CD4-positive, alpha-beta T cell treated with Interferon gamma for 1 hour (primary cell): ENCODE measurements at places on chromosomes 2 and 18.

- DNase-seq: no peak
These were observed 76.7 kb downstream of the GFPT1 start for GRCh38 chr2:69310111-69311023.

DNA sequence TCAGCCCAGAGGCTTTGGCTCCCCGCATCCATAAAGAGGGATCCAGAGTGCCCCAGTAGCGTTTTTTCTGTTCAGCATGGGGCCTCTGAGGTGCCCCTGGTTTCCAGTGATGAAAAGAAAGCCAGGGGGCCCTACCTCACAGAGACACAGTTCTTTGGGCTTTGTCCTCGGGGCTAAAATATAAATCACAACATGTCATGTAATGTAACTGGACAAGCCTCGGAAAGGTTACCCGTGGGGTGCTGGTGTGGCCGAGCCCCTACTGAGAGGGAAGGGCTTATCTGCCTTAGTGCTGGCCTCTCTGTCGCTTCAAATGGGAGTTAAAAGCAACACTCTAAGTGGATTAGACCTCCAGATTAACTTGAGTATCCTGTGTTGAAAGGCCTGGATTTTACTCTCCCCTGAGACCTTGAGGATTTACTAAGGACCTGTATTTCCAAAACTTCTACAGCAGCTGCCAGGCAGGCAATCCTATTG is 251.6 kb upstream of the APCDD1 start:
- no peak for DNase-seq

GRCh38 chr18:79058007-79058406 is 11.2 kb upstream of the ATP9B start:
- DNase-seq: no peak

- peak; percentile 26 for DNase-seq
These were observed 1.9 kb upstream of the MEIS1 start for GRCh38 chr2:66432801-66433694.

- DNase-seq: no peak
These were observed 70.1 kb downstream of the OXER1 start for GRCh38 chr2:42693688-42694479.

- no peak for DNase-seq
These were observed 128.6 kb downstream of the PARD3B start for GRCh38 chr2:204673877-204674276.

- no peak for DNase-seq
These were observed 12.7 kb upstream of the CDH19 start for GRCh38 chr18:66616523-66616983.

DNA sequence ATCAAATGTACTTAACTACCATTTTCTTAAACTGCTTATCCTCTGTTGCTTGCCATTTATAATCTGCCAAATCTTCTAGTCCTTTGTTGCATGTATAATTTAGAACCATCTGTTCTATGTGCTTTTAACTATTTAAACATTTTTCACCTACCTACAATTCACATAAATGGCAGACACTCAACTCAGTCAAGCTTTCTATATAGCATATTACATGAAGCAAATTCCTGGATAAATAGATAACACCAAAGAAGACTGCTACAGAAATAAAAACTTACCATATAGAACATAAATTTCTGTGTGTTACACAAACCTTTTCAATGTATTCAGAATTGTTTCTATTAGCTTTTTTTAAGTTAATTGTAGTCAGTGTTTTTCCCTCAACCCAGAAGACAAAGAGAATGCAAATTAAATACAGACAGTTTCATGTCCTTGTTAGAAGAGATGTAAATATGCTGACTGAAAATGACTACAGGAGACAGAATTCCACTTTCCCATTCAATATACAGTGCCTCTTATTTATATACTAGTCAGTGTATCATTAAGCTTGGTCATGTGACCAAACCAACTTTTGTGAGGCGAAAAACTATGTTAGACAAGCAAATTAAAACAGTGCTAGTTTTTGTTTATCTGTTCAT is 2.6 kb downstream of the BAZ2B start:
- DNase-seq: no peak

- DNase-seq: no peak
These were observed 7.0 kb upstream of the PAX3 start for GRCh38 chr2:222305516-222306392.

DNA sequence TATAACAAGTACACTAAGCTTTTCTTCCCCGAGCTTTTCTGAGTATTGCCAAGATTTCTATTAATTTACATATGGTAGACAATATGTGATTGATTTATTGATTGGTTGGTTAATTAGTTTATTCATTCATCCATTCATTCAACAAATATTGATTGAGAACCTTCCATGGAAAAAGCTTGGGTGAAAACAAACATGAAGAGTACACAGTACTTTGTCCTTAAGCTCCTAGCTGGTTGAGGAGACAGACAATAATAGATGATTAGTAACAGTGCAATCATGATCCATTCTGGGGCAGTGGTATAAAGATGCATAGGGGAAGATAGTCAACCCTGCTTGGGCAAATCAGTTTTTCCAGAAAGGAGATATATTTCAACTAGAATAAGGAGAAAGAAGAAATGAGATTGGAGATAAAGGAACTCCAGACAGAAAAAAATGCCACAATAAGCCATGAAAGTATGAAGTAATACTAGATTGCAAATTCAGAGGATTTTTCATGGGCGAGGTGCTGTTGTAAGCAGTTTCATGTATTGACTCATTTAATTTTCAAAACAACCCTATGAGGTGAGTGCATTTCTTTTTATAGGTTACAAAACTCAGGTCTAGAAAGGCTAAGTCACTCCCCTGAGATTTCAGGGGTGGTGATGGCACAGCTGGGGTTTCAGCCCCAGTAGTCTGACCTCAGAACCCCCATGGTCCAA is 129.5 kb downstream of the RND3 start:
- no peak for DNase-seq

DNA sequence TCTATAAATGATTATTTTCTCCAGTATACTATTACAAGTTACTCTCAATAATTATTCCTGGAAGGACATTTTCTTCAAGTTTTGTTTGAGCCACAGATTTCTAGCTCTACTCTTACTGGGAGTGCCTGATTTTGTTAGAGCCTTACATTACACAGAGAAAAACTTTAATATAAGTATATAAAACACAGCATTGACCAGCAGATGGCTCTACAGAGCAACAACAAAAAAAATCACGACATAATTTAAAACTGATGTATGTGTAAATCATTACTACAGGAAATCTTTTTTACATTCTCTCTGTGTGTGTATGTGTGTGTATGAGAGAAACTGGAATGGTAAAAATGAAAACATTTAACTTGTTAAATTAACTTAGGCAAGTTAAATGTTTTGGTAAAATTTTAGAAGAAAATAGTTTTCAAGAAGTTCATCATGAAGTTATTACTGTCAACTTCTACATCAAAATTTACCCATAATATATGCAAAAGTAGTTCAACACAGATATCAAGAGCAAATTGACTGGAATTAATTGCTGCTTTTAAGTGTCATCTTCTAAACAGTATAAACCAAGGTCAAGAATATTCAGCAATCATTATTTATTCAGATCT is 103.3 kb downstream of the MDH1 start:
- no peak for DNase-seq

DNA sequence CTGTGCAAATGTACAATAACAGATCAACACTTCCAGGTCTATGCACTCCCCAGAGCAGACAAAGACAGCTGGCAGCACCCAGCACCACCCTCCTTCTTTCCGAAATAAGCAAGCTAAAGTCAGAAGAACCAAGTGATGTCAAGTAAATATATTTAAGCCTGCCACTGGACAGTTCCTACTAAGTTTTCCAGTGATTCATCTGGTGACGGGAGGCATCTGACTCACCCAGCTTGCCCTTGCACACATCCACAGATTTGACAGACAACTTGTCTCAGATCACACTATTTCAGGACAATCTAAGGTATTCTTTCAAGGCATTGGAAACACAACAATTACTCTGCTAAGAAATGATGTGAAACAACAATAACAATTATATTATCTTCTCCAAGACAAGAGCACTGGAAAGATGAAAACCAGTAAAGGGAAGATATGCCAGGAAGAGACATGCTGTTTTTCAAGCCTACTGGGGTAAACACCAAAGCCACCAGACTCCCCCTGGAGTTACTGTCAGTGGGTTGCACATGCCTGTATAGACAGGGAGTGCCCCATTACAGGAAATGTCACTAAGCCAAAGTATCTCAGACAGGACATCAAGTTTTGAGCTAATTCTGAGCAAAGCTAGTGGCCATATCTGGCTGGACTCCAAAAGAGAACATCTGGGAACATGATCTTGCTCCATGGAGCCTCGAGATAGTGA is 287.9 kb upstream of the KLHL29 start:
- no peak for DNase-seq

DNA sequence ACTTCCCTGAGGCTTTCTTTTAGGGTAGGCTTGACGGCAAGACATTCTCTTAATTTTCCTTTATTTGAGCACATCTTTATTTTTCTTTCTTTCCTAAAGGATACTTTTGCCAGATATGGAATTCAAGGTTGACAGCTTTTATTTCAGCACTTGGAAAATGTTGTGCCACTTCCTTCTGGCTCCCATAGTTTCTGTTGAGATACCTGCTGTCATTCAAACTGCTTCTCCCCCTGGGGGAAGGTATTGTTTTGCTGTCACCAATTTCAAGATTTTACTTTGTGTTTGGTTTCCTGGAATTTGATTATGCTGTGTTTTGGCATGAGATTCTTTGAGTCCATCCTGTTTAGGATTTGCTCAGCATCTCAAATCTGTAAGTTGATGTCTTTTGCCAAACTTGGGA is 39.1 kb upstream of the TWIST2 start:
- no peak for DNase-seq

DNA sequence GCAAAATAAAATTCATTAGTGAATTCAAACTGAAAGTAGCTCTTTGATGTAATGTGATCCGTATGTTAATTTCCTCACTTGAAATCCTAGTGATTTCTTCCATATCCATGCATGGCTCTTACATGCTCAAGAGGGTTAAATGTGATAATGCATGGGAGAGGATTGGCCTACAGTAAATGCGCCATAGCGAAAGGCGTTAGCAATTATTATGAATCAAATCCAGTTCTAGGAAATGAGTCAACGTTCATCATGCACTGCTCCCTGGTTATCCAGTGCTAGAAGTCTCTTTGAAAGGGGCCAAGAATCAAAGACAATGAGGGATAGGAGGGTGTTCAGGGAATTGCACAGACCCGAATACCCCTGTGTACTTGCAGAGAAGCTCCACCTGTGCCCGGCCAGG is 101.4 kb upstream of the RASGRP3 start:
- no peak for DNase-seq

GRCh38 chr18:76130845-76131244 is 364.2 kb downstream of the ZNF516 start:
- DNase-seq: no peak

GRCh38 chr2:189022053-189022481 is 47.9 kb downstream of the COL3A1 start:
- DNase-seq: no peak

- no peak for DNase-seq
These were observed 616 bp upstream of the RBMS1 start for GRCh38 chr2:160494201-160494644.

- DNase-seq: no peak
These were observed 6.3 kb downstream of the KHK start for GRCh38 chr2:27092696-27093429.

- no peak for DNase-seq
These were observed 35.3 kb upstream of the SOS1 start for GRCh38 chr2:39156107-39156506.

DNA sequence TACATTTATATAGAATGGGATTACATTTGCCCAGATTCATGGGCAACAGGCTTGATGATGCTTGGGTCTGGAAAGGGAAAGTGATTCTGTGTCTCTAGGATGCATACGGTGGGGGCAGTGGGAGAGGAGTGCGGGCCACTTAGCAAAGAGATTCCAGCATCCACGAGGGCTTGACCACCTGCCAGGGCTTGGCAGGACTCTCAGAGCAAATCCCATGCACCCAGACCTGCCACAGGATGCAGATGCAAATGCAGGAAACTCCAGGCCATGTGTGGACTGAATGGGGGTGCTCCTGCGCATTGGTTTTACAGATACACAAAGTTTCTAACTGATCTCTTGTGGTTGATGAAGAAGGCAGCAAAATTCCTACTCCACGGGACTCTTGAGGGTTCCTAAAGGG is 334.7 kb downstream of the CYRIA start:
- no peak for DNase-seq

GRCh38 chr18:22221350-22221749 is 52.0 kb downstream of the GATA6 start:
- DNase-seq: no peak

- no peak for DNase-seq
These were observed 22.2 kb downstream of the LYG1 start for GRCh38 chr2:99278793-99279291.

GRCh38 chr2:15158100-15158499 is 403.0 kb downstream of the NBAS start:
- no peak for DNase-seq

DNA sequence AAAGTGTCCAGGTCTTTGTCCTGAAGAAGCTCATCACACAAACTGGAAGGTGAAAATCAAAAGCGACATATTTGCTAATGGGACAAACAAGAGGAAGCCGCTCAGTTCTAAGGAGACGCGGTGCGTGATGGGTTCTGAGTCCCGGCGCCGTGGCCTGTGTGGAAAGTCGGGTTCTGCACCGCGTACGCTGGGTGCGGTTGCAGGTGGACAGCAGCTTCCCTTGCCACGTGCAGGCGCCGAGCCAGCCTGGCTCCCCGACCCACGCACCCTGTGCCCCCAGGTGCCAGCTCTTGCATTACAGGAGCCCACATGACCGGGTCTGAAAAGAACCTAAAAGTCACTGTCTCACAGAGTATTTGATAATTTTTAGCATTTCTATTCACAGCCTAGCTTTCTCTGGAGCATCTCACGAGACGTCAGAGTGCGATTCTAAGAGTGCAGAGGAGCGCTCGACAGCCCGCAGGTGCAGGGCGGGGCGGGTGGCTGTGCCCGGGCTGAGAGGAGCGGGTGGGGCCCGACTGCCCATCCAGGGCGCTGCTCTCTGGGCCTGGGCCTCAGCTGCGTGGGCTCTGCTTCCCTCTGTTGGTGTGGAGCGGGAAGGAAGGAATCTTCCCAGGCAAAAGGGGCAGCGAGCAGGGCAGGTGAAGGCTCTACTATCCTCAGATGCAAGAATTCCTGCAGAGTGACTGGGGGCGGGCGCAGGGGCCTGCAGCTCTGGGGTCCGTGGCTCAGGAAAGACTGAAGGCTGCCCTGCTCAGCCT is 39.4 kb downstream of the MYT1L start:
- no peak for DNase-seq

- no peak for DNase-seq
These were observed 48.9 kb downstream of the TGIF1 start for GRCh38 chr18:3498698-3499471.
